Cardiac muscle cell (in vitro differentiated cells and primary cell): ENCODE measurements at places on chromosomes 11 and 22.

- no peak overlapping the region for H3K4me3 ChIP-seq
- no peaks in the 10 kb centered on the region for H3K27me3 ChIP-seq
- no peak for DNase-seq
- no peak overlapping the region for H3K27ac ChIP-seq
- H3K36me3 ChIP-seq = peaks cover 30% of the 10 kb centered on the region
Measured at GRCh38 chr11:58625086-58625485, 2.6 kb downstream of the CNTF start.

- no peaks in the 10 kb centered on the region for H3K36me3 ChIP-seq
- H3K4me1 ChIP-seq = peaks cover 77% of the 10 kb centered on the region
- peak; percentile 82 for DNase-seq
- H3K27ac ChIP-seq = peak overlapping the region; percentile 35
Measured at GRCh38 chr11:65425105-65425970, 2.7 kb downstream of the NEAT1 start.

DNA sequence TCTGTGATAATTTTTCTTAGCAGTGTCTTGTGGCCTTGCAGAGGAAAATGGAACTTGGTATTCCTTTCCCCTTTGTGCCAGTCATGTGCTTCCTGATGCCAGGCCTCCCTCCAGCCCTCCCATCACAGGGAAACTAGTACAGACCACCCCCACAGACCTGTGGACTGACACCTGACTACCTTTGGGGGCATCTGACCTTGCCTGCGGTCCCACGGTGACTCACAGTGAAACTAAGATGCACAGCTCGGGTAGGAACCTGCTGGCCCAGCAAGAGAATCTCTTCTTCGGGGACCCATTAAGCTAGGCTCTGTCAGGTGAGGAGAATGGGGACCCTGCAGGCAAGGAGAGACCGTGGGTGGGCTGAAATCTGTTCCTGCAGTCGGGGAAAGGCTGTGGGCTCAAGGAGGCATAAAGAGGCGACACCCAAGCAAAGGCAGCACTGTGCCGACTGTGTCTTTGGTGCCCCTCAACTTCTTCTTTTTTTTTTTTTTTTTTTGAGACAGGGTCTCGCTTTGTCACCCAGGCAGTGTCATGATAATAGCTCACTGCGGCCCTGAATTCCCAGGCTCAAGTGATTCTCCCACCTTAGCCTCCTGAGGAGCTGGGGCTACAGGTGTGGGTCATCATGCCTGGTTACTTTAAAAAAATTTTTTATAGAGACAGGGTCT is 20.8 kb upstream of the PEX26 start:
- peaks cover 11% of the 10 kb centered on the region for H3K4me1 ChIP-seq
- H3K4me3 ChIP-seq = no peak overlapping the region
- no peaks in the 10 kb centered on the region for H3K27me3 ChIP-seq
- no peak overlapping the region for H3K27ac ChIP-seq
- no peaks in the 10 kb centered on the region for H3K36me3 ChIP-seq

DNA sequence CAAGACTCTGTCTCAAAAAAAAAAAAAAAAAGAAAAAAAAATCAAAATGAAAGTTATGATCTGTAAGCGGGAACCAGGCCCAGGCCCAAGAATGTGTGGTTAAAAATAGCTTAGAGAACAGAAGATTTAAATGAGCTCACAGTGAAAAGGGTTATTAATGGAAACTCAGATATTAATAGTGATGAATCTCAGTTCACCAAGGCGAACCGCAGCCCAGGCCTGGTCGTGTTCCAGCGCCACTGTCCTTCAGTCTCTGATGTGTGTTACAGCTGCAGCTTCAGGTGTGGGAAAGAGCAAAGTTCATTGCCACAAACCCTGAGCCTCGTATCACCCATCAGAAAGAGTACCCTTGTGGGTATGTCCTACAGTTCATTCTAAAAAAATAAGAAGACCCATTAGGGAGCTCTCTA is 107.1 kb downstream of the GAB2 start:
- peaks cover 14% of the 10 kb centered on the region for H3K4me1 ChIP-seq
- H3K27ac ChIP-seq = no peak overlapping the region
- no peaks in the 10 kb centered on the region for H3K27me3 ChIP-seq

DNA sequence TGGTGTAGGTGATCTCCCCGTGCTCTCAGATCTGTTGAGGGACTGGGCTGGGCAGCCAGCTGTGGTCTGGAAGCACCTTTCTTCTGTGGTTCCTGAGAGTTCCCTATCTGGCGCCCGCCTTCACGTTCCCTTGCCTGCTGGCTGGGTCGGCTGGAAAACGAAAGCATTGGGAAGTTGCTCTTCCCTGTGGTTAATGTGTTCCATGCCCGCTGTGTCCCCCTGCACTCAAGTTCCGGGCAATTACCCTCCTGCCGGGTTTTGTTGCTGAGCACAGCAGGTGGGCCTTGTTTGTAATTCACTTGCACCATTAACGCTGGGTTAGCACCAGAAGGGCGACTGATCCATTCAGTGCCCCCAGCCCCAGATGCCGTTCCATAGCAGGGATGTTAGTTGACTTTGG is 134.1 kb downstream of the GRIK4 start:
- DNase-seq = peak; percentile 6
- peaks cover 72% of the 10 kb centered on the region for H3K27me3 ChIP-seq
- no peak overlapping the region for H3K27ac ChIP-seq
- no peaks in the 10 kb centered on the region for H3K36me3 ChIP-seq

DNA sequence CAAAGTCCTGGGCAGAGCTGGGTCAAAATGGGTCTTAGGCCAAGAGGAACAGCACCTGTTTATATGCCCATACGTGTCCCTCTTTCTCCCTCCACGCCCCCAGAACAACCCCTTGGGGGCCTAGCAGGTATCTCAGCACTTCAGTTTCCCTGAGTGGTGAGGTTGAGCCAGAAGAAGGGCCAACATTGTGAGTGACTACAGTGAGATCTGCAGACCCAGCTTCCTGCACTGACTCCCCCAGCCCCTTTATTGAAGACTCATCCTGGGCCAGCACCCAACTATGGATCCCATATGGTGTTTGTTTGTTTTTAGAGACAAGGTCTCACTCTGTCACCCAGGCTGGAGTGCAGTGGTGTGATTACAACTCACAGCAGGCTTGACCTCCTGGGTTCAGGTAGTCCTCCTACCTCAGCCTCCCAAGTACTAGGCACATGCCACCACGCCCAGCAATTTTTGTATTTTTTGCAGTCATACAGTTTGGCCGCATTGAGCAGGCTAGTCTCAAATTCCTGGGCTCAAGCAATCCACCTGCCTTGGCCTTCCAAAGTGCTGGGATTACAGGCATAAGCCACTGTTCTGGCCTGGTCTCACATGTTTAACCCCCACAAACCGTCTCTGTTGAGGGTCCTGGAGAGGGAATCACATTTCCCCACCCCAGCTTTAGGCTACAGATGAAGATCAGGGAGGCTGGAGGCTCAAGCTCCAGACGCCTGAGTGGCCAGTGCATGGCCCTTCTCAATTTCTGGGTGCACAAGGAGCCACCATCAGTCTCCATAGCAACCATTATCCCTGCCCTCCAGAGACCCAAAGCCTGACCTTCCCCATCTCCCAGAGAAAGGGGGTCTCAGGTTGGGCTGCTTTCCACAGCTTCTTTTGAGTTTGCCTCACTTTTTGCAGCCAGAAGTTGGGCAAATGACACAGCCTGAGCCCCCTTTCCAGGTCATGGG is 1.7 kb upstream of the LARGE2 start:
- no peaks in the 10 kb centered on the region for H3K4me1 ChIP-seq
- peaks cover 45% of the 10 kb centered on the region for H3K27me3 ChIP-seq
- no peak overlapping the region for H3K27ac ChIP-seq
- no peak overlapping the region for H3K4me3 ChIP-seq
- no peaks in the 10 kb centered on the region for H3K36me3 ChIP-seq

- DNase-seq = no peak
- H3K27ac ChIP-seq = no peak overlapping the region
- no peak overlapping the region for H3K4me3 ChIP-seq
- peaks cover 6% of the 10 kb centered on the region for H3K4me1 ChIP-seq
- H3K36me3 ChIP-seq = no peaks in the 10 kb centered on the region
Measured at GRCh38 chr11:72045849-72046248, 34.5 kb downstream of the NUMA1 start.
